ENCODE measurements at places on chromosomes 3 and 15.

DNA sequence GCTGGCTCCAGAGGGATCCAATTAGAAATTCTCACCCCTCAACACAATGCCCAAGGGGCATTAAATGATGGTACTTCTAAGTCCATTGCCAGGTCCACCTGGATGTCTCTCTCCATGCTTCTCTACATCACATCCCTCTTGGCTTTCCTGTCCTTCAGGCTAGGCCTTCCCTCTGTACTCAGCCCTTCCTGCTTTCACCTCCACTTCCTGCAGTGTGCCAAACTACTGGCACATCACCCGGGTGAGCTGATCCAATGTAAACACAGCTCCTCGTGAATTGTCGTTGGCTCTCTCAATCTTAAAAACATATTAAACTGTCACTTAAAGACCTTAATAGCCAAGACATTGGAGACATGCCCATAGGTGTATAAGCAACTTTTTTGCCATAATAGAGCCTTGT is 4.0 kb downstream of the LMCD1 start:
- no peak for DNase-seq

- DNase-seq, result no peak
Measured at GRCh38 chr3:43281020-43281419, 5.3 kb upstream of the SNRK start.

- DNase-seq, result no peak
Measured at GRCh38 chr15:19973718-19974117, 567.9 kb downstream of the GOLGA6L6 start.

DNA sequence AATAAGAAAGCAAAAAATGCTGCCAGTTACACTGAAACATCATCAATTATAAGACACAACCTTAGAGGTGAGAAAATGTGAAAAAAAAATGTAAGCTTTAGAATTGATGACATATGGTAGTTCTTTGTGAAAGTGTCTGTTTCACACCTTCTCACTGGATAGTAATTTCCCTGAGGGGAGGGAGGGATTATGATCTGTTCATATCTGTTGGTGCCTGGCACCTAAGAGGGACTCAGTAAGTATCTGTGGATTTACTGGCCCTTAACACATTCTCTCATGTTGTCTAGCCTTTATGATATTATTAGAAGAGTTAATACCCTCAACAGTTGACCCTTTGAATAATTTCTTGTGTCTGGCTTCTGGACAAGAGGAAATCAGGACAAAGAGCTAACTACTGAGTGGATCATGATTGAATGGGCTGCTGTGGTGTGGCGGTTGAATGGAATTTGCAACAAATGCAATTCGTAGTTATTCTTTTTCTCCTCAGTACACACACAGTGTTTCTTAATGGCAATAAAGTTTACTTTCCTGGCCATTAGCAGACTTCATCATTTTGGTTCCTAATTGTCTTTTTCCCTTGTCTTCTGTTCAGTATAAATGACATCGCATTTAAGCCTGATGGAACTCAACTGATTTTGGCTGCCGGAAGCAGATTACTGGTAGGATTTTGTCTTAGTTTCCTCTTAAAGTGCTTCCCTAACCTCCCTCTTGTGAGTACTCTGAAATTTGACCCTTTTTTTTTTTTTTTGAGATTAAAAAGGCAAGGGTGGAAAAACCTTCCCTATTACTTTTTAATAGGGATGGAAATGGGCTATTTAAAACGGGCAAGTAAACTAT is 9.5 kb downstream of the IFT122 start:
- DNase-seq, result no peak

DNA sequence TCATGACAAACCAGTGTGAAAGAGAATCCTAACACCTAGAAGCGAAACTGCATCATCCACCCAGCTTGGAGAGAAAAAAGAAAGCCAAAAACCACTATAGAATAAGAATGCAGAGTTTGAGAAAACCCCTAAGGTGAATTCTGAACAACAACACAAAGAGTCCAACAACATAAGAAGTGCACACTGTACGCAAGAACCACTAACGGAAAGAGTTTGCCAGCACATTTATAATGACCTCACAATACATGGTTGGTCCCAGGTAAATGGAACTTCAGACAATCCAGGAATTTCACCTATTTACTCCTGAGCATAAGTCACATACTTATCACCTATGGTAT is 128.3 kb upstream of the BHLHE40 start:
- DNase-seq, result no peak

DNA sequence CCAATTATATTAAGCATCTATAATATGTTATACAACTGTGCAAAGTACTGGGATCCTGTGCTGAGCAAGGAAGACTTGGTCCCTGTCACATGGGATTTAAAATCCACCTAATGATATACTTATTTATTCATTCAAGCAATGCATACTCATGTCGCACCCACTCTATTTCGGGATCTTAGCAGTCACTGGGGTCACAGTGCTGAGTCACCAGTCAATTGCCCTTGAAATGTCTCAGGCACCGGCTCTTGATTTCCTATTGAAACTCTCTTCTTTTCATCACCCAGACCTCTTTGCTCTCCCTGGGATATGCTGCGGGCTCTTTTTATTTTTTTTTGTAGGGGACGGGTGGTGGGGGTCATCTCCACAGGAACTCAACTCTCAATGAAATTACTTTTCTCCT is 194.5 kb upstream of the GAP43 start:
- DNase-seq, result no peak

GRCh38 chr15:23035964-23036566 is 3.3 kb downstream of the TUBGCP5 start:
- no peak for DNase-seq

- DNase-seq, result no peak
Measured at GRCh38 chr3:10505050-10505790, at the start of gene ATP2B2. Gene ATP2B2 (minus strand): TSS chr3:10505586. CDS start chr3:10449543, 56,043 bp downstream.

GRCh38 chr3:102054543-102055080 is 205.3 kb downstream of the NFKBIZ start:
- DNase-seq, result no peak

- DNase-seq, result no peak
Measured at GRCh38 chr3:124582196-124582595, 148.1 kb upstream of the UMPS start.

DNA sequence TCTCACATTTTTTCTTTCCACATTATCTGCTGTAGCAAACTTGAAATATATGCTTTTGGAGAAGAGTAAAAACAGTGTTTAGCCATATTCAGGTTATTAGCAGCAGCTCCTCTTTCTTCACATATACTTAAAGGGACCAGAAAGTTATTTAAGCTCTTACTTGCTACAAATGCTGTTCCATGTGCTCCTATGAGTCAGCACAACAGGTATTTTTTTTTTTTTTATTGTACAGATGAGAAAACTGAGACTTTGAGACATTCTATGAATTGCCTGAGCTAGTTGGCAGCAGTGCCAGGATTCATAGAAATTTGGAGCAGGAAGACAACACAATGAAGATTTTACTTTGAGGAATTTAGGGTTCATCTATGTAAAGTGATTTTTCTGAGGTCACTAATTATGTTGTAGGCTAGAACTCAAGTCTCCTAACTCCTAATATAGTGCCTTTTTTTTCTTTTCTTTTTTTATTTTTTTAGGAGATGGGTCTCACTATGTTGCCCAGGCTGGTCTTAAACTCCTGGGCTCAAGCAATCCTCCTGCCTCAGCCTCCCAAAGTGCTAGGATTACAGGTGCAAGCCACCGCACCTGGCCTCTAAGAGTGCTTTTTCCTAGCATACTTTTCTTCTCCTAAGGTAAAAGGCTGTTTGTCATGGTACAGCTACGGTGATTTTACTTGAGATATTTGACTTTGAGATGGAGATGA is 23.6 kb downstream of the SETD5 start:
- DNase-seq, result no peak

GRCh38 chr3:142645236-142645793 is 49.1 kb downstream of the PLS1 start:
- no peak for DNase-seq

- no peak for DNase-seq
Measured at GRCh38 chr3:149366941-149367840, 10.3 kb downstream of the TM4SF1 start.

DNA sequence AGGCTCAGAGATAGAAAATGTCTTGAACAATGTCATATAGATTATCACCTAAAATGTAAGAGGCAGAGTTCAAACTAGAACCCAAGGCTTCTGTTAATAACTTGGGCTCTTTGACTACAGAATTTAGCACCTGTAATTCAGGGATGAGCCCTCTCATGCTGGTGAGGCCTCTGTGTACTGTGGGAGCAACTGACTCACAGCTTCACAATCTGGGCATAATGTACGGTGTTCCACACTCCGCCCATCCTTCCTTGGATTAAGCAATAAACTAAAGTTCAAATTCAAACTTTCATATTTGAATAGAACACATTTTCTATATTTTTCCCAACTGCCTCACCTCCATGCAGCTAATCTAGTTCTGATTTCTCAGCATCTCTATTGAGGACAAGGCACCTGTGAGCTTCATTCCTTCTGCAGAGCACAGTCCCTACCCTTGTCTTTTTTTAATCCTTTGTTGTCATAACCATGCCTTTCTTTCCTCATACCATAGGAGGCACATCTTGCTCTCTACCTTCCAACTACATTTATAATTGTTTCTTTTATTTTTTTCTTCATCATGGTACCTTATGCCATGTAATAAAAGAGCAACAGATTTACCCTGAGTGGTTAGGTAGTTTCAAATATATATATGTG is 392.1 kb downstream of the NLGN1 start:
- DNase-seq, result no peak

DNA sequence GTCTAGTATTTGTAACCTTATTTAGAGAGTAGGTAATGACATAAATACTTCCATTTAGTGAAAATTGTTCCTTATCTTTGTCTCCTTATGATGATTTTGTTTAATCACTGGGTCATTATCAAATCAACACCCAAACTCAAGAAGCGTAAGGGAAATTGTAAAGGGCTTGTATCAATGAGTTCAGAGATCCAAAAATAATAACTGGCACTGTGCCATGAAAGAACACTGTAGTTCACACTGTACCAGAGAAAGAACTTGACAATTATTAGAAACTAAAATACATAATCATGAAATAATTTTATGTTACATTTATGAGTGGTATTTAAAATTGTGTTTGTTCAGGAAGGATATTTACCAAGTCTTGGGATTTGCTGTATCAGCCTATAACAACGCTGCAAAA is 895.4 kb downstream of the FHIT start:
- DNase-seq, result no peak

DNA sequence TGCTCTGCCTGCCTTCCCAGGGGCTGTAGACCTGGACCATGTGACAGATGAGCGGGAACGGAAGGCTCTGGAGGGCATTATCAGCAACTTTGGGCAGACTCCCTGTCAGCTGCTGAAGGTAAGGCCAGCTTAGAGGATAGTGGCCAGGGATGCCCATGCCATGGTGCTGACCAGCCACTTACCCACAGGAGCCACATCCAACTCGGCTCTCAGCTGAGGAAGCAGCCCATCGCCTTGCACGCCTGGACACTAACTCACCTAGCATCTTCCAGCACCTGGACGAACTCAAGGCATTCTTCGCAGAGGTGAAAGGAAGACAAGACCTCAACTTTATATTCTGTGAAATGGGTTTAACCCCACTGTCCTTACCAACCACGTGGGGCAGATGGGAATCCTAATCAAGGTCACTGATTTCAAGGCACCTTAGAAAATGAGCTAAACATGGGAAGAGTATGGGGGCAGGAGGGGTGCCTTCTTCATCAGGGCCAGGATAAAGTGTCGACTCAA is 26.7 kb downstream of the NBEAL2 start:
- DNase-seq, result no peak

DNA sequence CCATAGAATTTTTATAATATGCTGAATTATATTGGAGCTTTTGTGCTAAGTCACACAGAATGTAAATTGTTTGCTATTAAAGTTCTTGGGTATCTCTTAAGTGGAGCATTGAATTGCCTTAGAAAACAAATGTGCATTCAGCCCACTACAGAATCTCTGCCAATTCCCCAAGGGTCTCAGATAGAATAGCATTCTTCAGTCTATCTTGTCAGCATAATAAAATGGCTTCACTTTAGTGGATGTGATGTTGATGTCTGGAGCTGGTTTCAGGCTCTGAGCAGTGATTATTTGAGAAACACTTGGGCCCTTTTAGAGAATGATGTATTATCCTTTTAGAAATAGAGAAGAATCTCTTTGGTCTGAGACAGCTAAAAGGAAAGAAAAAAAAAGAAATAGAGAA is 45.2 kb downstream of the LRCH3 start:
- no peak for DNase-seq

GRCh38 chr3:148042663-148043445 is 633.7 kb downstream of the ZIC1 start:
- DNase-seq, result no peak

DNA sequence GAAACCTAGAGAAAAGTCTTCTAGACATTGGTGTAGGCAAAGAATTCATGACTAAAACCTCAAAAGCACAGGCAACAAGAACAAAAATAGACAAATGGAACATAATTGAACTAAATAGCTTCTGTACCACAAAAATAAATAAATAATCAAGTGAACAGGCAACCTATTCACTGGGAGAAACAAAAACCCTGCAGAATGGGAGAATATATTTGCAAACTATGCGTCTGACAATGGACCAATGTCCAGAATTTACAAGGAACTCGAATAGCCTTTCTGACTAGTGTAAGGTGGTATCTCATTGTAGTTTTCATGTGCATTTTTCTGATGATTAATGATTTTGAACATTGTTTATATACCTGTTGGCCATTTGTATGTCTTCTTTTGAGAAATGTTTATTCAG is 37.0 kb upstream of the GCSAM start:
- DNase-seq, result no peak

GRCh38 chr15:31871166-31871886 is 159.0 kb upstream of the CHRNA7 start:
- DNase-seq, result no peak

GRCh38 chr3:97200387-97200786 is 386.0 kb downstream of the EPHA6 start:
- no peak for DNase-seq

DNA sequence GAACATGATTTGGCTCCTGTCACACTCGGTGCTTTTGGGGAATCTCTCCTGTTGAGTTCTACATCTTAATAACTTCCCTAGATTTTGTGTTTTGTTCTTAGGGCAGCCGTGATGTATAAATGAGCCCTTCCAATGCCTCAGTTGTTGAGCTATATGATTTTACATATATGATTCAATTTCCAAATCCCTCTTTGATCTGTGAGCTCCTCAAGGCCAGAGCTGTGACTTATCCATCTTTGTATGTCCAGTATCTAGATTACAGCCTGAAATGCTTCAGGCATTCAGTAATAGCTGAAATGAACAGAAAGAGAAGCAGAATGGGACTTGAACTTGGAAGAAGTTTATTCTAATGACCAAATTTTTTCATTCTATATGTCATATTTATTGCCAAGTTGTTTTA is 26.6 kb downstream of the CGGBP1 start:
- DNase-seq, result no peak

GRCh38 chr3:125163739-125164601 is 48.6 kb downstream of the SLC12A8 start:
- DNase-seq, result no peak

GRCh38 chr15:66066481-66066880 is 187.1 kb downstream of the MEGF11 start:
- no peak for DNase-seq

- no peak for DNase-seq
Measured at GRCh38 chr3:123817413-123817812, 66.7 kb downstream of the MYLK start.

GRCh38 chr3:108603691-108604090 is 14.2 kb downstream of the DZIP3 start:
- DNase-seq, result no peak
